ENCODE measurements at places on chromosomes 13 and 19.

GRCh38 chr13:100589178-100589725 lies 663 bp upstream of the GGACT start:
- no peak for DNase-seq
- peak overlapping the region; percentile 36 for H3K27ac ChIP-seq
- H3K4me1 ChIP-seq: peaks cover 32% of the 10 kb centered on the region
- H3K36me3 ChIP-seq: no peaks in the 10 kb centered on the region
- peak overlapping the region; percentile 84 for H3K4me3 ChIP-seq

- H3K4me3 ChIP-seq: no peak overlapping the region
- H3K4me1 ChIP-seq: peaks cover 67% of the 10 kb centered on the region
Measured at GRCh38 chr13:46716821-46717220, 80.1 kb downstream of the ESD start.

DNA sequence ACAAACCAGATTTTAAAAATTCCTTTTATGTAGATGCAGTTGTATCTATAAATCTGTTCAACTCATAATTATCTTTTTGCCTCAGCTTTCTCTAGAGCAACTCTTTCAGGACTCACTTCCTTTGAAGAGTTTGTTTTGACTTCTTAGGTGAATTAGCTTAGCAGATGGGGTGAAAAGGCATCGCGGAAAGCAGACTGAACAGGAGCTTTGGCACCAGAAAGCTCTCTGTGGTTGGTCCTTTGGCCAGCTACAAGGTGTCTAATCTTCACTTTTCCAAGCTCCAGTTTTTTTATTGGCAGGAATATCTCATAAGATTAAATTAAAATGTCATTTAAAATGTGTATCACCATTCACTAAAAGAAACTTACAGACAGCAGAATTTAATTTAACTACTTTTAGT lies 60.6 kb upstream of the KLF12 start:
- peaks cover 3% of the 10 kb centered on the region for H3K27me3 ChIP-seq
- H3K4me1 ChIP-seq: peaks cover 30% of the 10 kb centered on the region
- H3K36me3 ChIP-seq: no peaks in the 10 kb centered on the region
- no peak for DNase-seq
- H3K4me3 ChIP-seq: no peak overlapping the region

GRCh38 chr13:85997587-85997986 lies 198.4 kb upstream of the SLITRK6 start:
- no peaks in the 10 kb centered on the region for H3K27me3 ChIP-seq
- H3K36me3 ChIP-seq: no peaks in the 10 kb centered on the region
- no peaks in the 10 kb centered on the region for H3K4me1 ChIP-seq
- DNase-seq: no peak

DNA sequence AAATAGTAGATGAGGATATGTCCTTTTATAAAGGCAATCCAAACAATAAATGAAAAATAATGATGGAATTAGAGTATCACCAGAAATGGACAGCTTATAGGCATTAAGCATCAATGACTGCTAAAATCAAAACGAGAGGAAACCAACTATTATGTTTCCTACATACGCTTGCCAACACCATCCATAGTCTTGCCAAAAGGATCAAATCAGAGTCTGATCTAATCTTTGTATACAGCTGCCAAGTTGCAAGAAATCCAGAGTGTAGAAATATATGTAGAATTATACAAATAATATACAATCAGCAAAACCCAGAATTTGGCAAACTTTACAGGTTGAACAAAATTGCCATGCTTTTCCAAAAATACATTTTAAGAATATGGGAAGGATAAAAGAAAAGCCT lies 1661.6 kb downstream of the SLITRK1 start:
- no peaks in the 10 kb centered on the region for H3K36me3 ChIP-seq
- no peak overlapping the region for H3K27ac ChIP-seq
- no peaks in the 10 kb centered on the region for H3K27me3 ChIP-seq

Data from nephron progenitor cell (in vitro differentiated cells).